PC-9 (cell line): ENCODE measurements at places on chromosomes 3 and 15. TPM values are rescaled to one million over a fixed set of nuclear protein-coding genes. Genes with fewer than 3 reads are reported as not detected.

- DNase-seq: no peak
Measured at GRCh38 chr3:37852097-37852496, 9.6 kb upstream of the CTDSPL start.

DNA sequence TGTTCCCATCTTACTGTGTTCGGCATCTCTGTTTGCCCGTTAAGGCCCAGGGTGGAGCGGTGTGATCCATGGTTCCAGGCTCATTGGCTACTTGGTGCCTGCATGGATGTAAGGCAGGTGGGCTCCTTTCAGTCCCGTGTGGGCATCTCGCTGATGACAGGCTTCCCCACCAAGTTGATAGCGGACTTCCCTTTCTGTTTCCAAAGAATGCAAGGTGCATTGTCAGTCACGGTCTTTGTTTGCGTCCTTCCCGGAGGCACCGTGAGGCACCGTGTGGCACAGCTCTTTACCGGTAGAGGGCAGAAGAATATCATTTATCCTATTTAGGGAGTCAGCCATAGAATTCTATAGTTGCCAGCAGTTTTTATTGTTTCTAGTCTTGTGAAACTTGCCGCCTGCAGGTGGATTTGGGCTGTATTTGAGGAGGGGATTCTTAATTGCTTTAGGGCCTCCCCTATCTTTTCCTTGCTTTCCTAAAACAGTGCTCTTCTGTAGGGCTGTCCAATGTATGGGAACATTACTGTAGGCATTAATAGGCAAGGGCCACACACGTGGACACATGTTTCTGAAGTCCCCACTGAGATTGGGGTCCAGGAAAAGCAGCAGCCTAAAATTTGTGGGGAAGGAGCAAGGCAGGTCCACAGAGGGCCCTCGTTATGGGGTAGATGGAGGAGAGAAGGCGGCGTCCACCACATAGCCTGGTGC is 244.1 kb downstream of the SLCO3A1 start:
- no peak for DNase-seq

DNA sequence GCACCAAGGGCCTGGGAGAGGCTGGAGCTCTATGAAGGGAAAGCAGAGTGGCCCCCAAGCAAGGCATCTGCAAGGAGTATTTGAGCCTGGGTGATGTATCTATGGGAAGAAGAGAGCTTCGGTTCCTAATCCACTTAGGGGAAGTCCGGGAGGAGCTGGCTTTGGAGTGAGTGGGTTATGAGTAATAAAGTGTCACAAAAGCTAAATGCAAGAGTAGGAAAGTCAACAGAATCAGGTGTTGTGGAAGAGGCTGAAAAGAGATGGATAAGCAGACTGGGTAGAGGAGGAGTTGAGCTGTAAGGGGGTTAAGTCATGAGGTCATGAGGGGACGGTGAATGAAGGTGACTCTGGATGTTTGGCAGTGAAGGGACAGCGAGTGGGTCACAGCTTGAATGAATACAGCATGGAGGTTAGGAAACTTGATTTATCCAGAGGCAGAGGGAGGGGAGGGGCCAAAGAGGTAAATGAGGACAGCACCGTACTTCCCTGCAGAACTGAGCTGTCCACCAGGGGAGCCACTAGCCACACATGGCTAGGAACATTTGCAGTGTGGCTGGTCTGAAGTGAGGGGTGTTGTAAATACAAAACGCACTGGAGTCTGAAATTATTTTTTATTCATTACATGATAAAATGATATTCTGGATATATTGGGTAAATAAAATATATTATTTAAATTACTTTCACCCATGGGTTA is 83.3 kb downstream of the ADCY5 start:
- no peak for DNase-seq

DNA sequence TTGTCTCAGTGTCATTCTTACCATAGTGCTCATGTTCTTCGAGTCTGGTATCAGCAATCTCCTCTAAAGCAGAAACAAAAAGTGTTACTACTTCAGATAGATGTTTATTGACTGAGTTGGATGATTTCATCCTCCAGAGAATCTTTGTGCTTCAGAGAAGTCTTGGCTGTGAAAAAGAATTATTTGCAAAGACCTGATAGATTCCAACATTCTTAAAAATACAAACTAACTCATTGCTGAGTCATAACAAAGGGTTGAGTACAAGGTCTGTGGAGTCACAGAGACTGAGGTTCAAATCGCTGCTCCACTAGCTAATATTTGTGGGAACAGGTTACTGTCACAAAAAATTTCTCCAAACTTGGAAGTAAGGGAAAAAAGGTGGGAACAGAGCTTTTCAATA is 9.0 kb upstream of the STRIT1 start:
- no peak for DNase-seq

SLC25A20 gene
- 2.9 and 4.9 TPM in 2 replicates for total RNA-seq

FAN1 gene
- total RNA-seq: 9.3 and 10.2 TPM in 2 replicates

ZNF80 gene
- not detected in 2 replicates for total RNA-seq
